ENCODE measurements at places on chromosomes 12 and 14.

GRCh38 chr12:13380297-13380696 lies 183.8 kb downstream of the EMP1 start:
- DNase-seq = no peak

- no peak for DNase-seq
Measured at GRCh38 chr12:6092784-6093722, 31.4 kb downstream of the VWF start.

DNA sequence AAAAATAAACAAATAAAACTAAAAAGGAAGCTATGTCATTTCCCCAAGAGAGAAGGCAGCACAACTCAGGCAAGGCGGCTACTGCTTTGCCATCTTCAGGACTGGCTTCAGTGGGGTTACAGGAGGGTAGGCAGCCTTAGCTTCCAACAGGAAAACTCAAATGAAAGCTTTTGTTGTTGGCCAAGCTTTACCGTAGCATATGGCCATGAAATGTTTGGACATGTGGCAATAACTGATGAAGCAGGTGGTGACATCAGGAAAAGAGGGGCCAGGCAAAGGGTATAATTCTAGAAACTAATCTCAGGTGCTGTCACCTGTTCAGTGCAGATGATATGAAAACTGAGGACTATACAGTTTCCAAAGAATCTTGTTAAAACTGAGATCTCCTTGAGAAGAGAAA lies 22.8 kb upstream of the NPFF start:
- no peak for DNase-seq

DNA sequence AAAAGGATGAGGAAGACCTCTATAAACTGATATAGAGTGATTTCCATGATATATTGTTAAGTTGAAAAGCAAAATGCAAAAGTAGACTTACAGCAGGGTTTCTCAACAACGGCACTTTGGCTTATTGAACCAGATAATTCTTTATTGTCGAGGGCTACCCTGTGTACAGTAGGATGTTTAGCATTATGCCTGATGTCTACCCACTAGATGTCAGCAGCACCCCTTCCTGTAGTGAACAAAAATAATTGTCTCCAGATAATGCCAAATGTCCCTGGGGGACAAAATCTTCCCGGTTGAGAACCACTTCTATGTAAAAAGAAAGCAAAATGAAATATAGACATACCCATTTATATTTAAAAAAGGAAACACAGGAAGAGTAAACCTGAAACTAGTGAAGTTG lies 32.4 kb downstream of the ABCD2 start:
- no peak for DNase-seq

DNA sequence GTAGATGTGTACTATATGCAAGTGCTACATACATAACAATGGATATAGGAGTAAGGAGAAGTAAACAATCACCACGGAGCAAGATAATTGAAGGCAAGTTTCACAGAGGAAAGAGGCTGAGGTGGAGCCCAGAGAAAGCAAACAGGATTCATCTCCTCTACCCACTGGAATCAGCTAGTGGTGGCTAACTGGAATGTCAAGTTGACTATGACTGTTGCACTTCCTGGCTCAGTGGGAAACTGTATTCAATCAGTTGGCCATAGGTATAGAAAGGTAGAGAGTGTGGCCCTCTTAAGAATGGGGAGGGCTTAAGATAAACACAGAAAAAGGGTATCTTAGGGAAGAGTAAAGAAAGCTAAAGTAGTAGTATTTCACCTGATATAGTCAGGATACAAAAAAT lies 62.4 kb downstream of the MAP4K5 start:
- no peak for DNase-seq

DNA sequence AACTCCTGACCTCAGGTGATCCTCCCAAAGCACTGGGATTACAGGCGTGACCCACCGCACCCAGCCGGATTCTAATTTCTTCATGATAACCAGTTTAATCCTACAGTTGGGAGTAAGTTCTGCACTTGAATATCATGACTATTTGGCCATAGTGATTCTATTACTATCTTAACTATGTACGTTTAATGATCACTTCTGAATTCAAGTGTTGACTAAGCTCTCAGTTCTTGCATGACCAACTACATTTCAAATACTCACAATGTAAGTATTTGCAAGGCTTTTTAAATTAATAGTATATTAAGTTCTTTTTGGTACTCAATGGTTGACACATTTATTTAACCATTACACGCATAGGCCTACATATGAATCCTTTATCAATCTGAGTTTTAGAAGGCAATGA lies 17.4 kb upstream of the VPS33A start:
- DNase-seq = no peak

DNA sequence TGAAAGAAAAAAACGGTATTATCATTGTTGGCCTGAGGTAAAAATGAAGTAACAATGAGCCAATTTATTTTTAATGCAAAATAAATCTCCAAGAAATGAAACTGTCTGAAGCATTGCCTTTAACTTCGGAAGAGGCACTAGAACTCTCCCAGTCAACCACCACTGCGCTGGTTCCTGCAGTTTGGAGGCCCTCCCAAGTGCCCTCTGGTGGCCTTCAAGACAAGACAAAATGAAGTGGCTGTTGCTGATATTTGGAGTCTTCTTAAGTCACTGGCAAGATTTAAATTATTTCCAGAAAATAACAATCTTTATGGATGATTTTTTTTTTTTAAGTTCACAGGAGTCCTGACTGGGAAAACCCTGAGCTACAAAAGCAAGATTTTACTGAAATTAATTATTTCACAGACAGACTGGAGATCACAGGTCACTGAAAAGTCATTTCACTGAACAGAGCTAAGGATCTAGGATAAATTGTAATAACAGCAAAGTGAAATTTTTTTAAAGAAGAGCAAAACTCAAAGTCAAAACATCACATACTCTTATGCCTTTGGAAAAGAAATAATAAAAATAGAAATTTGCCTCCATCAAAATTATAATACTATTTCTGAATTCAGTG lies 58.2 kb downstream of the DICER1 start:
- DNase-seq = no peak

GRCh38 chr14:94659901-94660300 lies 47.7 kb downstream of the SERPINA3 start:
- no peak for DNase-seq

GRCh38 chr14:64510825-64511671 lies 6.5 kb downstream of the ZBTB1 start:
- no peak for DNase-seq

Measured in stimulated activated CD8-positive, alpha-beta memory T cell treated with anti-CD3 and anti-CD28 coated beads, Interleukin-12 subunit alpha, Interleukin-12 subunit beta, amount 100 ng/mL, for 4 hours (primary cell).